ENCODE measurements at places on chromosomes 5 and 9. TPM values are rescaled to one million over a fixed set of nuclear protein-coding genes. Genes with fewer than 3 reads are reported as not detected.

ERAP2 gene
- 1.2 TPM for total RNA-seq

TGFBI gene
- 1,898 TPM for total RNA-seq

LCN12 gene
- total RNA-seq, result 1.5 TPM

ENG gene
- 0.17 TPM for total RNA-seq

MZB1 gene
- 0.09 TPM for total RNA-seq

PPP2R2B gene
- total RNA-seq, result 0.14 TPM

PDE6A gene
- total RNA-seq, result 0.13 TPM

TLX3 gene
- not detected for total RNA-seq

PCDHGB6 gene
- total RNA-seq, result 0.13 TPM

ADRA1B gene
- total RNA-seq, result 19.1 TPM

TMEM215 gene
- total RNA-seq, result 0.02 TPM

NOTCH1 gene
- total RNA-seq, result 13.4 TPM

WDR31 gene
- total RNA-seq, result 0.95 TPM

TTC16 gene
- total RNA-seq, result not detected

FIBCD1 gene
- 6.5 TPM for total RNA-seq

PCAT7 gene
- total RNA-seq, result 0.78 TPM

SPAG8 gene
- 0.58 TPM for total RNA-seq

CDH18 gene
- total RNA-seq, result not detected

FOXD4L5 gene
- total RNA-seq, result not detected

LRRC70 gene
- total RNA-seq, result 0.25 TPM

RAI14 gene
- 91.8 TPM for total RNA-seq

DMGDH gene
- total RNA-seq, result not detected

INSL4 gene
- 17.0 TPM for total RNA-seq

FCN2 gene
- total RNA-seq, result not detected

SLC25A2 gene
- not detected for total RNA-seq

CDX1 gene
- not detected for total RNA-seq

OBP2B gene
- not detected for total RNA-seq

TMEM203 gene
- 46.9 TPM for total RNA-seq

MLANA gene
- not detected for total RNA-seq

TMOD1 gene
- 2.9 TPM for total RNA-seq

HNRNPAB gene
- 322 TPM for total RNA-seq

PDGFRB gene
- 0.10 TPM for total RNA-seq

PRRX2 gene
- total RNA-seq, result 8.7 TPM

CTNND2 gene
- not detected for total RNA-seq

ITK gene
- total RNA-seq, result 0.13 TPM

MYORG gene
- total RNA-seq, result 5.1 TPM

WNT8A gene
- not detected for total RNA-seq

GMCL2 gene
- total RNA-seq, result not detected

TMEM174 gene
- total RNA-seq, result not detected

PCDHA9 gene
- not detected for total RNA-seq

CCDC69 gene
- 1.7 TPM for total RNA-seq

TAS2R1 gene
- not detected for total RNA-seq

POU5F2 gene
- 0.01 TPM for total RNA-seq

SHOC1 gene
- total RNA-seq, result not detected

MAMDC2 gene
- 0.29 TPM for total RNA-seq

C9orf153 gene
- total RNA-seq, result 0.46 TPM

SLC27A6 gene
- total RNA-seq, result 0.06 TPM

TOR1B gene
- total RNA-seq, result 21.3 TPM

KCNMB1 gene
- not detected for total RNA-seq

ZNF883 gene
- total RNA-seq, result 0.91 TPM

TMEM171 gene
- total RNA-seq, result 7.5 TPM

Data from A549 treated with CORT108297 at 1 μM for 4 hours (cell line).